ENCODE measurements at places on chromosomes 3 and 15. TPM values are rescaled to one million over a fixed set of nuclear protein-coding genes. Genes with fewer than 3 reads are reported as not detected.

The ALS2CL gene
- 0.17 TPM for total RNA-seq

The CYP1A2 gene
- not detected for total RNA-seq

The GPR27 gene
- not detected for total RNA-seq

The AGTR1 gene
- total RNA-seq, result 2.8 TPM

The COL7A1 gene
- 29.3 TPM for total RNA-seq

The RAB6B gene
- 0.34 TPM for total RNA-seq
